ENCODE measurements at places on chromosomes 12 and 14. TPM values are rescaled to one million over a fixed set of nuclear protein-coding genes. Genes with fewer than 3 reads are reported as not detected.

The SSPN gene
- polyA plus RNA-seq, result 5.9 TPM

The KRT72 gene
- polyA plus RNA-seq, result not detected

The RFLNA gene
- polyA plus RNA-seq, result not detected

The TMEM121 gene
- polyA plus RNA-seq, result 9.1 TPM

The SYNDIG1L gene
- polyA plus RNA-seq, result not detected

The BHLHE41 gene
- polyA plus RNA-seq, result 16.1 TPM

The RNF212B gene
- polyA plus RNA-seq, result not detected

The TMEM30B gene
- 0.15 TPM for polyA plus RNA-seq
